ENCODE measurements at places on chromosomes 2 and 18.

GRCh38 chr2:43144263-43144662, 82.1 kb downstream of the ZFP36L2 start:
- no peak for DNase-seq

DNA sequence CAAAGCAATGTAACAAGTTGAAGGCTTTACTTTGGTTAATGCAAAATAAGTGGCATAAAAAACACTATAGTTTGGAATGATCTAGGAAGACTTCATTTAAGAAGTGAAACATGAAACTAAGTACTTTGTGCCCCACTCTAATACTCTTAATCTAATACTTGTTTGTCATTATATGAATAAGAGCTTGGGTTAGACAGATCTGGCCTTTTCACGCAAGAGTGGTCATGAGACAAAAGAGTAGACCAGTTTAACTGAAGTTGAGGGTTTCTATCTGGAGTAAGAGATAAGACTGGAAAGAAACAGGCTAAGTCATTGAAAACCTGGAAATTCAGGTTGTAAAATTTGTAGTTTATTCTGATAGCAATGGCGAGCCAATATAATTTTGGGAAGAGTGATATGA, 2.8 kb downstream of the SLC30A6 start:
- DNase-seq, result no peak

DNA sequence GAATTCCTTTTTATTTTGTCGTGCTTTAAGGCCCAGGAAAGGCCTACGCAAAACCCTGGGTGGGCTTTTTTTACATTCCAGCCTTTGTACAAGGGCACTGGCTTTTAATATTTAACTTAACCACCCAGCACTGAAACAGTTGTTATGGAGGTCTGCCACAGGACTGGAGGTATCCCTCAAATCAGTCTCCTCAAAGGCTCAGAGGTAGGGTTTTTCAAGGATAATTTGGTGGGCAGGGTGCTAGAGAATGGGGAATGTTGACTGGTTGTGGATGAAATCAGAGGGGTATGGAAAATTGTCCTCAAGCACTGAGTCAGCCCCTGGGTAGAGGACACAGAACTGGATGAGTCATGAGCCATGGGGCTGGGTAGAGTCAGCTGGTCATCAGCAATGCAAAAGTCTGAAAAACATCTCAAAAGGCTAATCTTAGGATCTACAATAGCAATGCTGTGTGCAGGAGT, 443.1 kb downstream of the THSD7B start:
- no peak for DNase-seq

GRCh38 chr2:225038231-225038523, 4.1 kb downstream of the DOCK10 start:
- DNase-seq, result no peak

DNA sequence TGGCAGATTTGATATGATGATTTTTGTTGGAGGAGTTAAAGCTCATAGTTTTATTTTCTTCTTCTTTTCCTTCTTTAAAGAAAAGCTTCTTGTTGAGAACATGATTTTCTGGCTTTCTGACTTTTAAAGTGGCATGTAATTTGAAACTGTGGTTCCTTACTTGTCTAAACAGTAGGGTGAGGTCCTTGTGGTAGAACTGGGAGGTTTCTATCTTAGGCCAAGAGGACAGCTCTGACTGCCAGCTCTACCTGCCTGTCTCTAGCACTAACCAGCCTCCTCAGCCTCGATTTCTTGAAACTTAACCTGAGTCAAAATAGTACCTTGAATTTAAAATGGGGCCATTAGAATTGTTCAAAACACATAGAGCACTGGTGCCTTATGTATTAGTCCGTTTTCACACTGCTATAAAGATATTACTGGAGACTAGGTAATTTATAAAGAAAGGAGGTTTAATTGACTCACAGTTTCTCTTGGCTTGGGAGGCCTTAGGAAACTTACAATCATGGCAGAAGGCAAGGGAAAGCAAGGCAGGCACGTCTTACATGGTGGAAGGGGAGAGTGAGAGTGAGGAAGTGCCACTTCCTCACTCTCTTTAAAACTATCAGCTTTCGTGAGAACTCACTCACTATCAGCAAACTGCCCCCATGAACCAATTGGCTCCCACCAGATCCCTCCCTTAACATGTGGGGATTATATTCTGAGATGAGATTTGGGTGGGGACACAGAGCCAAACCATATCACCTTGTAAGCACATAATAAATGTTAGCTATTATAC, 119.0 kb downstream of the CERS6 start:
- DNase-seq, result no peak

DNA sequence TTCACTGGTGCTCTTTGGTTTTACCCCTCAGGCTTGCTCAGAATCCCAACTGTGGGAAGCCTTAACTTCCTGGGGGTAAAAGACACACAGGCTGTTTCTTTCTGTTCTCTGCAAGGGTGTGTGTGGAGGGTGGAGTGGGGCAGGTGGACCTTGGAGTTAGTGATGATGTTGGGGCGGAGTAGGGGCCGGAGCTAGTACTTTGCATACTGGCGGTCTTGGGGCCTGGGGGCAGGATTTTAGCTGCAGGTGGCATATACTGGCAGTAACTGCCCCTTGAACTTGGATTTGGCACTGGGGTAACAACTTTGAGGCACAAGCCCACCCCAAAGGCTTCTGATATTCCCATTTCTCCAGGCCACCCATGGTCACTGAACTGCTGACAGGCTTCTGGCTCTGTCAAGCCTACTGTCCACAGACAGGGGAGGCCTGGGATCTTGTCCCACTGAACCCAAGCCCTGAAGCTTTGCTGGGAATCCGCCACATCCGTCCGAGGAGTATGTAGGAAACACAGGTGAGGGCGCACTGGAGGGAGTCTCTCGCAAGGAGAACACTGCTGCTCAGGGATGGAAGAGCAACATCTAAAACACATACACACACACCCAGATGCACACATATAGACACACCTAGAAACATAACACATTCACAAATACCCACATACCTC, 258.9 kb downstream of the DYSF start:
- DNase-seq, result no peak

All from NCI-H460 (cell line).